ENCODE measurements at places on chromosomes 12 and 14. TPM values are rescaled to one million over a fixed set of nuclear protein-coding genes. Genes with fewer than 3 reads are reported as not detected.

GRCh38 chr12:123744836-123745235 is 17.3 kb upstream of the DNAH10 start:
- no peak overlapping the region for H3K4me3 ChIP-seq
- no peak overlapping the region for H3K27ac ChIP-seq
- no peak for DNase-seq
- no peaks in the 10 kb centered on the region for H3K27me3 ChIP-seq

GRCh38 chr12:74889563-74890236 is 319.9 kb downstream of the KCNC2 start:
- no peak overlapping the region for H3K27ac ChIP-seq
- no peak overlapping the region for H3K4me3 ChIP-seq
- H3K4me1 ChIP-seq = no peaks in the 10 kb centered on the region
- no peaks in the 10 kb centered on the region for H3K36me3 ChIP-seq
- DNase-seq = no peak
- H3K27me3 ChIP-seq = no peaks in the 10 kb centered on the region

GRCh38 chr12:100234591-100235304 is 32.1 kb downstream of the DEPDC4 start:
- H3K4me1 ChIP-seq = no peaks in the 10 kb centered on the region
- H3K36me3 ChIP-seq = no peaks in the 10 kb centered on the region
- H3K27me3 ChIP-seq = no peaks in the 10 kb centered on the region
- no peak overlapping the region for H3K27ac ChIP-seq

DNA sequence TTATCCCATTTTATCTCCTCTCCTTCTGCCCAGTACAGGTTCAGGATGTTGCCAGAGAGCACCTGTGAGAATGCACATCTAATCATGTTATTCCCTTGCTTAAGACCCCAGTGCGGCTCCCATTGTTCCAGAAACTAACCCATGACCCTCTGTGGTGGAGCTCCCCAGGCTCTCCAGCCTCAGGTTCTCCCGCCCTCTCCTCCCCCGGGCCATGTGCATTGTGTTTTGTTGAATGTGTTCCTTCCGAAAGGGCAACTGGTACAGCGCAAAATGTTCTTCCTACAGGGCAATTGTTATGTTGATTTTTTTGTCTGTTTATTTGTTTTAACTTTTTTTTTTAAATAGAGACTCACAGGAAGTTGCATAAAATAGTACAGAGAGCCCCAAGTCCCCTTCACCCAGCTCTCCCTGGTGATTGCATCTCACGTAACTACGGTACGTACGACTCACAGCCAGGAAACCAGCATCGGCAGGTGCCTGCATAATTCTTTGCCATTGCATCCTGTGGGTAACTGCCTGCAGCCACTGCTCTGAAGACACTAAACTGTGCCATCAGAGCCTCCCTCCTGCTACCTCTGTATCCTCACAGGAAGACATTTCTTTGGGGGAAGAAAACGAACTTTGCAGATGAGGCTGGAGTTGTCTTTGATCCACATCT is 31.2 kb downstream of the TMEM132C start:
- no peaks in the 10 kb centered on the region for H3K36me3 ChIP-seq
- DNase-seq = no peak
- H3K27me3 ChIP-seq = no peaks in the 10 kb centered on the region
- no peak overlapping the region for H3K4me3 ChIP-seq
- H3K4me1 ChIP-seq = no peaks in the 10 kb centered on the region

- no peak for DNase-seq
- H3K27me3 ChIP-seq = peaks cover 16% of the 10 kb centered on the region
- H3K36me3 ChIP-seq = no peaks in the 10 kb centered on the region
- peak overlapping the region; percentile 73 for H3K4me3 ChIP-seq
- H3K27ac ChIP-seq = no peak overlapping the region
- H3K4me1 ChIP-seq = peaks cover 17% of the 10 kb centered on the region
Observed at GRCh38 chr12:125064492-125064891, 743 bp upstream of the AACS start.

DNA sequence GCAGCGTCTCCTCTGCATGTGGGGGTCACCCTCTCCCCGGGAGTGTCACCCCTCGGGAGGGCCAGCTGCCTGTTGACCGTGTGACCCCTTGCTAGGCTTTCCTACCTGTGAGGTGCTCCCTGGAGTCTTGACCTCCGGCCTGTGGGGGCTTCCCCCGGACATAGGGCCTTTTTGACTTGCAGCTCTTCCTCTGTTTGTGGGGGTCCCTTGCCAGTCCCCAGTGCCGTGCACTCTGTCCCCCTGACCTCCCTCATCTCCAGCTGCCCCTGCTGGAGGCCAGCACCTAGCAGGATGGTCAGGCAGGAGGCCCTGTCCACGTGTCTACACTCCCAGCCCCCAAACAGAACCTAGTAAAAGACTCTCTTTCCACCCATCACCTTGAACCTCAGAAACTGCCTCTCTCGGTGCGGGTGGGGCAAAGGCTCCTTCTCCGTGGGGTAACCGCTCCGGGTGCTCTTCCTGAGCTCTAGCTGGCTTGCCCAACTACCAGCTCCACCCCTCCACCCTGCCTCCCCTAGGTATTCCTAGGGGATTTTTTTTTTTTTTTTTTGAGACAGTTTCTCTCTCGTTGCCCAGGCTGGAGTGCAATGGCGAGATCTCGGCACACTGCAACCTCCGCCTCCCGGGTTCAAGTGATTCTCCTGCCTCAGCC is 810 bp downstream of the AACS start:
- DNase-seq = no peak
- peaks cover 12% of the 10 kb centered on the region for H3K27me3 ChIP-seq
- H3K36me3 ChIP-seq = no peaks in the 10 kb centered on the region
- H3K4me1 ChIP-seq = peaks cover 17% of the 10 kb centered on the region
- peak overlapping the region; percentile 73 for H3K4me3 ChIP-seq
- peak overlapping the region; percentile 80 for H3K27ac ChIP-seq

Gene KLRC1
- total RNA-seq = not detected

Gene PMCH
- not detected for total RNA-seq

Gene RBP5
- 0.42 TPM for total RNA-seq

Gene TPH2
- not detected for total RNA-seq
